DMS153 (cell line): ENCODE measurements at places on chromosomes 16 and 17.

- DNase-seq: no peak
Observed at GRCh38 chr17:48497103-48497502, 33.7 kb downstream of the HOXB1 start.

DNA sequence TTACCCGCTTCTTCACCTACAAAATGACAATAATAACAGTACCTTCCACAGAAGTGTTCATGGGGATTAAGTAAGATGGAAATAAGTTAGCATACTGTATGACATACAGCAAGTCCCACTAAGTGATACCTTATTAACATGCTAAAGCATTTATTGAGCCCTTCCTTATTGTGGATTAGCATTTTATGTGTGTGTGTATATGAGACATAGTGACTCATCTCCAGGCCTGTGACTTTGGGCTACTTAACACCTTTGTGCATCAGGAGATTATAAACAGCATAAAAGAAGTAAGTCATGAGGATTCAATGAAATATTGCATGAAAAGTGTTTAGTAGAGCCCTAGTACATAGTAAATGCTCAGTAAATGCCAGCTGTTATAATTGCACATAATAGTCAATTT, 52.9 kb downstream of the CA10 start:
- no peak for DNase-seq

DNA sequence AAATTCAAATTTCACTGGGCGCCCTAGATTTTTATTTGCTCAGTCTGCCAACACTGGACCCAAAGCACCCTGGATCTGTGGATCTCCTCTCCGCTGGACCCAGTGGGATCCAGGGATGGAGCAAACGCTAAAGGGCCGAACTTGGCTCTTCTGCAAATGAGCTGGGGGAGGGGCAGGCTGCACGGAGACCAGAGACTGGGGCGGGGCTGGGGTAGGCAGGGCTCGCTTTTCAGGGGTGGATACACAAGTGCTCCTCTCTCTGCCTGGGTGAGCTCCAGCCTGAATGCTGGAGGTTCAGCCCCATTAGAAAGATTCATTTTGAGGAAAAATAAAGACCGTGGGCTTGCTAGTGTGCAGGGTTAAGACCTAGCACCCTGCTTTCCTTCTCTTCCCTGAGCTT, 8.9 kb downstream of the CBX4 start:
- no peak for DNase-seq

- no peak for DNase-seq
Observed at GRCh38 chr16:66263168-66263972, 103.1 kb upstream of the CDH5 start.

- DNase-seq: no peak
Observed at GRCh38 chr16:12580809-12581208, 222.9 kb downstream of the CPPED1 start.

DNA sequence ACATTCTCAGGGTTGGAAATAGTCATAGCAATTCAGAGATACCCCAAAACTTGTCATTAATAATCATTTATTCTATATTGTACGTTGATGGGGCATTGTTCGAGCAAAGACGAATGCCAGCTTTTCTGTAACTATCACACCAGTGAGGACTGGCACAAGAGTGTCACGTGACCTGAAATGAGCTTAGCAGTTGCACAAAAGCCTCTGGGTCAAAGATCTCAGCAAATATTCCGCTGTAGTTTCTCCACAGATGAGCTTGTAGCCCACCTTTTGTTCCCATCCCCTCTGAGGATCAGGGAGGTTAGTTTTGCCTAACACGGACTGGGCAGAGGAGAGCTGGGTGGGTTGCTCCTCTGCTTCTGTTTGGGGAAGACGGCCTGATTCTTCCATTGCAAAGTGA, 18.2 kb downstream of the IRX3 start:
- no peak for DNase-seq

DNA sequence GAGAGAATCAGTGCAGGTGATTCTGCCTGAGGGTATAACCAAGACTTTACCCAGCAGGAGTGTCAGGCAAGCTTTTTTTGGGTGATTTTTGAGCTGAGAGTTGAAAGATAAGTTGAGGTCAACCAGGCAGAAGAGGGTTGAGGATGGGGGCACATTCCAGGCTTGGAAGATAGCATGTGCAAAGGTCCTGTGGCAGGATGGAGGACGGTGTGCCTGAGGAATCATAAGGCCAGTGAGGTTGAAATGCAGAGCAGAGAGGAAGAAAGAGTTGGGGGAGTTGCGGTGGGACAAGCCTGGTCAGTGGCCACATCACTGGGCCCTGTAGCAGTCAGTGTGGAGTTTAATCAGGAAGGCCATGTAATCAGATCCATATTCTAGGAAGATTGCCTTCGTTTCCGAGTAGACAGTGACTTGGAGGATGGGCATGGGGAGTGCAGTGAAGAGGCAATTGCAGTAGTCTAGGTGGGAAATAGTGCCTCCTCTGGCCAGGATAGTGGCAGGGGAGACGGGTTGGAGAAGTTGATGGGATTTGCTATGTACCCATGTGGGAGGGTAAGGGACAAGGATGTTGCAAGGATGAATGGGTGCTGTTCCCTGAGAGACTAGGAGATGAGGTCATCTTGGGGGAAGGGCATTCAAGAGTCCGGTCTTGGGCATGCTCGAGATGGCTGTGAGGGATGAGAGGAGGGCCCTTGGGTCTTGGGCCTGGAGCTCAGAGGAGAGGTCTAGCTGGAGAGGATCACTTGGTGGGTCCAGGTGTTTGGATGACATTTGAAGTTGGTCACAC, 3.9 kb downstream of the PLEKHG4 start:
- no peak for DNase-seq

DNA sequence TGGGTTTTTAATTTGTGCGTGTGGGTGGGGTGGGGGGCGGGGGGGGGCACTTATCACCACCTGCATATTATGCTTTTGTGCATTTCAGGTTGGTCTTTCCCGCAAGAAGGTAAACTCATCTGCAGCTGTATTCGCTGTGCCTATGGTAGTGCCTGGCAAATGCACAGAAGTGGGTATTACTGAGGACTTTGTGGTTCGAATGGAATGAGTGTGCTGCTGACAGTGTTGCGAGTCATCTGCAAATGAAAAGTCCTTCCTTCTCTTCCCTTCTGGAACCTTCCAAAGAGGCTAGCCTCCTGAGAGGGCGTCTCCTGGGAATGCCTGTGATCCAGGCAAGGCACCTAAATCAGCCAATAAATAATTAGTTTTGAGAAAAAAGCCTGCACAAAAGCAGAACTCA, 532.9 kb downstream of the MAF start:
- DNase-seq: no peak

DNA sequence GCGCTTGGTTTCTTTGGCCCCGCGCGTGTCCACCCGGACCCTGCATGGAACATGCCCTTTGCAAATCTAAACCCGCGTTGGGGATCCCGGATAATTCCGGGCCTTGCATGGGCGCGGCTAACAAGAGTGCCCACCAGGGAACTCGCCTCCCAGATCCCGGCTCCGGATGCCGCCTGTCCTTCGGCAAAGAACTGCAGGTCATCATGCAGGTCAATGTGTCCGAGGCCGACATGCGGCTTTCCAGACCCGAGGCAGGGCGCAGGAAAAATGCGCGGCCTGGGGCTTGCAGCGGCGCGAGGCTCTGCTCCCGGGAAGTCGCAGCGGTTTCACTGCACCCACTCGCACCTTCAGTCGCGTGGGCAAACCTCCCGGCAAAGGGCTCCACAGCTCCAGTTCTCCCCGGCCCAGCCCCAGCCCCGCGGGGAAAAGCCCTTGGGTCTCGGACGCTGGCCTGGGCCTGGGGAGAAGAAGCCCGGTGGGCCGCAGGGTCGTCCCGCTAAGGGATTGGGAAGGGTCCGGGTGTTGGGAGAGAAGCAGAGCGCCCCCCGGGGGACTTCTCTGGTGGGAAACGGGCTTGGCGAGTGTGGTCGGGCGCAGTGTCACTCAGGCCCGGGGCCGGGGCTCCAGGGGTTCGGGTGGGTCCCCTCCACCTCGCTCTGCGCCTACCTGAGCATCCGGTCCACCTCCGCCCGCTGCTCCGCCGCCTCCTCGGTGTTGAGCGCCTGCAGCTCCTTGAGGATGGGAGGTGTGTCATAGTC, 805 bp downstream of the HNF1B start:
- DNase-seq: no peak

DNA sequence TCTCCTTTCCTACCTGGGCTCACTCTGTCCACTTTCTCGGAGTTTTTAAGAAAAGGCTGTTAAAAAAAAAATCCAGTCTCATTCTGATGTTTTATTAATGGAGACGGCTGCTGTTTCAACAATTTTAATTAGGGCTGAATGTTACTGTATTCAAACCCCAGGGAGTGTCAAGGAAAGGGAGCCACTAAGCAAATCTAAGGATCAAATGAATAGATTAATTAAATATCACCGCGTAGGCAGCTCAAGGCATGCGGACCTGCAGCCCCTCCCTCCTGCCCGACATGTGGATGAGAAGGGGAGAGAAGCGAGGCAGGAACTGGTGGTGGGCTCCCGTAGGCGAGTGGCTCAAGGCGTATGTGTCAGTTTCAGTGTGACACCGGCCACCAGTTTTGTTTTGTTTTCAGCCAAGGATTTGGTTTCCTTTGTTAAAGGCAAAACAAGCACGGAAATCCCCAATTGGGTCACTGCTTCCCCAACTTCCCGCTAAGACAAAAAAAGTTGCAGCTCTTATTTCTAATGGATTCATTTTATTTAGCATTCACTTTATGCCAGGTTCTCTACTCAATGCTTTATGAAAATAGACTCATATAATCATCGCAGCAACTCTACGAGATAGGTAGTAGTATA, 110.6 kb downstream of the GP2 start:
- DNase-seq: no peak

DNA sequence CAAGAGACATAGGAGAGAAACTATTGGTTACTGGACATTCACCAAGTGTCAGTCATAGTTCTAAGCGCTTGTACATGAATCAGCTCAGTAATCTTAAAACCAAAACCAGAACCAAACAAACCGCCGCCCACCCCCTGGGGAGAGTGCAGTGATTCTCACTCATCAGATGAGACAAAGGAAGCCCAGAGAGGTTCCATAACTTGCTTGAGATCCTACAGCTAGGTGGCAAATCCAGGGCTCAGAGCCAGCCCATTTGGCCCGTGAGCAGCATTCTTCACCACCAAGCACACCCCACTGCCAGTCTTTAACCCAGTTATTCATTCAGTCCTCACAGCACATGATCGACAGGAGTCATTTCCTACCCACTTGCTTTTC, 37.2 kb upstream of the RGS9 start:
- no peak for DNase-seq

DNA sequence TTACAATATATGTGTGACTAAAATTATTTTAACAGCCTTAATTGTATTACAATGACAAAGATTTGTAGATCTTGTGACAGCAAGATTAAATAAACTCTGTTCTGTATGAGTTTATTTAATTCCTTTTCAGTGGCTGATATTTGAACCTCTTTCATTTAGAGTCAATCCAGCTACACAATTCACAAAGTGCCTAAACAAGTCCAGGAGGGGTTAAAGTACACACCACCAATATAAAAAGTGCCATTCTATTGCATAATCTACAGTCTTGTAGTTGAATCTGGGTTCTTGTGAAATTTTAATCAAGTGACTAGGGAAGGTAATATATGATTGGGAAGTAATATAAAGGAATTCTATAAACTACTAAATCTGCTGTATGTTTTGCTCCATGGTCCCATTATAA, 3.9 kb upstream of the NFAT5 start:
- no peak for DNase-seq

DNA sequence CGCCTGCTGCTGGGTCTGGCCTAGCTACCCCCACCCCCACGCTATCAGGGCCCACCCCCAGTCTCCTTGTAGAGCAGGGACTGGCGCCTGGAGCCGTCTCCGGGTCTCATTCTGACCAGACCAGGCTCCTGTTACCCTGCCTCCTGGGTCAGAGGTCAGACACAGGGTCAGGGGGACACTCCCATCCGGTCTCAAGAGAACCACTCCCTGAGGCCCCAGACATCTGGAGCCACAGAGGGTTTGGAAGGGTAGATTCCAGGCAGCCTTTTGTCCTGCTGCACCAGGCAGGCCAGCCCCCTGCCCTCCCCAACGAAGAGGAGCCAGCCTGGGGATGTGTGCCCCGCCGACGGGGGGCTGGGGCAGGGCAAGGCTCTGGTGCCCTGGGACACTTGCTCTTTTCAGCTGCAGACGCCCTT, 944 bp upstream of the WFIKKN1 start:
- DNase-seq: no peak

- no peak for DNase-seq
Observed at GRCh38 chr17:42442196-42442565, 16.5 kb upstream of the ATP6V0A1 start.

DNA sequence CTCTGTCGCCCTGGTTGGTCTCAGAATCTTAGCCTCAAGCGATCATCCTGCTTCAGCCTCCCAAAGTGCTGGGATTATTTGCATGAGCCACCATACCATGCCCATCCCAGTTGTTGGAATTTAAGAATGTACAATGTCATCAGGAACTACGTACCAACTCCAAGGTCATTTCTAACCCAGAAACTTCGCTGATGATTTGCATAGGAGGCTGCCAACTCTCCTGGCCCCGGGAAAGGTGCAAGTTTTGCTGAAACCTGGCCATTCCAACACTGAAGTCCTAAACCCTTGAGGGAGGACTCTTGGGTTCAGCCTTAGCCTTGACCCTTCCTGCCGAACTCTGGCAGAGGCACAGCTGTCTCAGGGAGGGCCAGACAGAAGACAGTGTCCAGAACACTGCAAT, 2.9 kb upstream of the KIFC3 start:
- DNase-seq: no peak

DNA sequence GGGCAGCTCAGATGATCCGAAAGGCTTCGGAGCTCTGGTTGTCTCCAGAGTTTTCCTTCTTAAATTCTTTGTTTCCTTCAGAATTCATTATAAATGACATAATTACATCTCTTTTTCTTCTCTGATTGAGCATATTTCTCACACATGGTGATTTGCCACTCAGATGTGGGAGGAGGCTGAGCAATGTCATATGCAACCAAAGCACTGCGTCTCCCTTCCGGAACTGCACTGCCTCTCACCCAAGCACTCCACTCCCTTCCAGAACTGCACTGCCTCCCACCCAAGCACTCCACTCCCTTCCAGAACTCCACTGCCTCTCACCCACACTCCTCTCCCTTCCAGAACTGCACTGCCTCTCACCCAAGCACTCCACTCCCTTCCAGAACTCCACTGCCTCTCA, 131.5 kb downstream of the SALL1 start:
- no peak for DNase-seq

DNA sequence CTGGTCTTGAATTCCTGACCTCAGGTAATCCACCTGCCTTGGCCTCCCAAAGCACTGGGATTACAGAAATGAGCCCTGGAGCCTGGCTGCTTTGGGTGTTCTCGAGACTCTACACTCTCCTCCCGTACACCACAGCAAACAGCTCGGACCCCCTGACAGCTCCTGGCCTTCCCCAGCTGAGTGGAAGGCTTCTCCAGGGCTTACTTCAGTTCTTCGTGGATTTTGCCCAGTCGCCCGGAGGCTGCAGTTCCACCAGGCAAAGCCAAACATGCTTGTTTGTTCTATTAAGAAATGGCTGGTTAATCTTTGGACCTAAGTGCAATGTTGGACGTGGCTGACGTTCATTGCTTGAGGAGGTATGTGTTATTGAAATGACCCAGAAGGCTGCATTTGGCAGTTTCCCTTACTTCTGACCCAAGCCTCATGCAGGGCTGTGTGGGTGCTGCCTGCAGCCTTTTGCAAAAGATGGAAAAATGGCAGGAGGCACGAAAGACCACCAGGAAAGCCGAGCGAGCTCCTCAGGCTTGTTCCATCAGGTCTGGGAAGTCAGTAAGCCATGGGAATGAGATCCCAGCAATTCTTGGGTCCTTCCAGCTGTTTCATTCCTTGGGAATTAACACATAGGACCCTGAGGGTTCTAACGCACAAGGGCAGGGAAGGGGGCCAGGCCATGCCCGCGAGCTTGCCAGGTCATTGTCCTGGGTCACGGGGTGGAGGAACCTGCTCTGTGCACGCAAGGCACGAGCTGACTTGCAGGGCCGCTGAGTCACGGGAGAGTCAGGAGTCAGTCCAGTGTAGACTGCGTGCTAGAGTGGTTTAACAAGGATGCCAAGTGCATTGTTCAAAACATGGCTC, 23.9 kb upstream of the KLHDC4 start:
- no peak for DNase-seq
